Activated CD8-positive, alpha-beta memory T cell treated with anti-CD3 and anti-CD28 coated beads, Interleukin-2, amount 50 U/mL, for 4 hours (primary cell): ENCODE measurements at places on chromosomes 6 and 20.

GRCh38 chr20:43448748-43449535 lies 8.8 kb upstream of the SRSF6 start:
- DNase-seq, result peak; percentile 46

DNA sequence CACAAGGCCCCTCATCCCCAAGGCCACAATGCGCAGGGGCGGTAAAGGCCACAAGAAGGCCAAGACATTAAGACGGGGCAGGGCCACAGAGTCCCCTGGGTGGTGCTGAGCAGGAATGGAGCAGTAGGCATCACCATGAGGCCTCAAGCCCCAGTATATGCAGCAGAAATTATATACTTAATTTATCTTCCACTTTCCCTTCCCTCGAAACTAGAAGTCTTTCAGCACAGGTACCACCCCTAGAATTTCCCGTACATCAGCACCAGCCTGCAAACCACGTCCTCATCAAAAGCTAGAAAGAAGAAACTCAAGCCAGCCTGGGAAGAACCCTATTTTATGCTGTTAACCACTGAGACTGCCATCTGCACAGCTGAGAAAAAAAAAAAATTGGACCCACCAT lies 89.4 kb downstream of the PLG start:
- DNase-seq, result no peak

GRCh38 chr20:36196676-36197075 lies 39.6 kb upstream of the AAR2 start:
- DNase-seq, result no peak

- no peak for DNase-seq
These were observed 2.1 kb upstream of the OSBPL2 start for GRCh38 chr20:62236200-62236599.

GRCh38 chr20:45626540-45626939 lies 3.0 kb upstream of the WFDC10A start:
- DNase-seq, result no peak

GRCh38 chr6:802701-803100 lies 109.8 kb upstream of the EXOC2 start:
- DNase-seq, result no peak

GRCh38 chr20:50911716-50912115 lies 19.5 kb downstream of the ADNP start:
- no peak for DNase-seq

DNA sequence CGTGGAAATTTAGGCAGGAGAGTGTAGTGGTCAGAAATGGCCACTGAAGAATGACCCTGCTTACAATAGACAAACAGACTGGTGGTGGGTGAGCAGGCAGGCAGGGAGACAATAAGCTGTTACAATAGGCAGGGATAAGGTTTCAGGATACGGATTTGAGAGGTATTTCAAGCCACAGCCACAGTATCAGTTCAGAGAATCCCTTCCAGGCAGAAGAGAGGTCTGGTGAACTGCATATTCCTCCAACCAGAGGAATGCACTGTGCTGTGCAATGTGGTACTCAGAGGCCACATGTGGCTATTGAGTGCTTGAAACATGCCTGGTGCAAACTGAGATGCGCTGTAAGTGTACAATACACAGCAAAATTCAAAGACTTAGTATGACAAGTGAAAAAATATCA lies 20.6 kb downstream of the RMND1 start:
- no peak for DNase-seq

DNA sequence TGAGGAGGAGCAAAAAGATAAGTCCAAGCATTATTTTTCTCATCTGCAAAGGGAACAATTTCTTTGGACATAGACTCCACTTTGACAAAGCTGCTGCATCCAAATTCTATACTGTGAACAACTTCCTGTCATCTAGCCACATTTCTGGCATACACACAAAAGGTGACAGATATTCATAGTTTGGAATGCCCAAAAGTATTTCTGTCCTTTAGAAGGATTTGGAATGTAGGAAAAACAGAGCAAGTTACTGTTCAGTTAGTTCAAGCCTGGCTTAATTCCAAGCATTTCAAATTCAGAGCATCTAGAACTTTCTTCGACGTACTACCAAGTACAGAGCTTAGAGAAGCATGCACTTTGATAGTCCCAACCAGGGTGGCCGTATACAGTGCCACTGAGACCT lies 134.0 kb downstream of the PDE7B start:
- DNase-seq, result no peak

- no peak for DNase-seq
These were observed 96.4 kb downstream of the PLCB4 start for GRCh38 chr20:9165261-9165660.

- DNase-seq, result no peak
These were observed 12.2 kb upstream of the LAMA2 start for GRCh38 chr6:128870746-128871145.

DNA sequence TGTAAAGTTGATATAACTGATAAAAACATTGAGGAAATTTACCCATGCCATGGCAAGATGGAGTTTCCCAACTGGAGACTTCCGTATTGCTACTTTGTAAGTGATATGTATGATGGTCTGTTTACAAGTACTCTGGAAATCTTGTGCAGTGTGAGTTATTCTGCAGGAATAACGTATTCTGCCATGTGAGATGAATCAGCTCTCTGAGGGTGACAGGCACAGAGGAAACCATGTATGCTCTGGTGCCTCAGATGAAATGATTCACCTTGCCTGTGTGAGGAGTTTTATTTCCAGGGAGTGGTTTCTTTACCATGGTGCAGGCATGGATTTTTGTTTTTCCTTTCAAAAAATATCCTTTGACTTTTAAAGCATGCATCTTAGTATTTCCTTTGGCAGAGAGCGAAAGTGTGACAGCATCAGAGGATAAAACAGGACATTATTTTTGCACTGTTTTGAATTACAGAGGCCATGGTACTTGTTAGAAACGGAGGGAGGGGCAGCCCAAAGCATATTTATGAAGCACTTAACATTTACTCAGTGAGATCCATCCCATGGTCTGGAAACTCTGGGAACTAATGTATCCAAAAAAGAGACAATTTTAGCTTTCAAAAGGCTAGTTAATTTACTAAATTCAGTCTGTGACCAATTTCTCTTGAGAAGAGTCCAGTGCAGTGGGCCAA lies 36.0 kb upstream of the MTRF1L start:
- no peak for DNase-seq

GRCh38 chr20:31678389-31679356 lies 41.0 kb downstream of the COX4I2 start:
- DNase-seq, result no peak

- no peak for DNase-seq
These were observed 500.1 kb upstream of the ID4 start for GRCh38 chr6:19337101-19337500.

DNA sequence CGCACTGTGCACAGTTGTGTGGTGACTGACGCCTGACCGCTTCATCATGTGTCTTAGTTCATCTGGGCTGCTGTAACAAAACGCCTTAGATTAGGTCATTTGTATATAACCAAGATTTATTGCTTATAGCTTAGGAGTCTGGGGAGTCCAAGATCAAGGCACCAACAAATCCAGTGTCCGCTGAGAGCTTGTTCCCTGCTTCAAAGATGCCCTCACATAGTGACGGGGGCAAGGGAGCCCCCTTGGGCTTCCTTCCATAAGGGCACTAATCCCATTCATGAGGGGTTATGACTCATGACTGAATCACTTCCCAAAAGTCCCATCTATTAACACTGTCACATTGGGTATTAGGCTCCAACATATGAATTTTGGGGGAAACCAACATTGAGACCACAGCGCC lies 34.6 kb downstream of the CYP24A1 start:
- DNase-seq, result no peak

GRCh38 chr6:84467296-84467695 lies 239.9 kb upstream of the CEP162 start:
- no peak for DNase-seq

DNA sequence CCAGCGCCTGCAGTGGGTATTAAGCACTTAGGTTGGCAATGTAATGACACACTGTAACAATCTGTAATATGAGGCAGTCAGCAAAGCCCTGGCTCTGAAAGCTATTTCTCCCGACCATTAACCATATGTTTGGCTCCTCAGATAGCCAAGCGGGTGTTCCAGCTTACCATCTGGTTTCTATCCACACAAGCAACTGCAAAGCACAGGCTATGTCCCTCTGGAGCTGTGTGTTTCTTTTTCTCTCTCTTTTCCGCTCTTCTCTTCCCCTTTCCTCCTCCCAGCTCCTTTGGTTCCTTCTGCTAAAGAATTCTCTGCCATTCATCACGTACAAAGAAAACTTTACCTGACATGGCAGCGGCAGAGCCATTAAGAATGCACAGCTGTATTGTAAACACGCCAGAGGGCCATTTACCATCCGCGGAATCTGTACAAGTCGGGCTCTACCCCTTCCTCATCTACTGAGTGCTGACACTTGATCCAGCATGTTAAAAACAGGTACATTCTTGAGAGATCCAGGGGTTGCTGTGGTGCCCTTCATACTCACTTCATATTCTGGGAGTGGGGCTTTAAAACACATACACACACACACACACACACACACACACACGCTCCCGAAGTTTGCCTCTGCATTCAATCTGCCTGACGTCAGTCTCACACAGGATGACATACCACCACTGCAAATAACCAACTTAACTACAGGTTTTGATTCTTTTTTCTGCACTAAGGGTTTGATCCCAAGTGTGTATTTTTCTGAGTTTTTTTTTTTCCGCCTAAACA lies 77.2 kb downstream of the BACH2 start:
- no peak for DNase-seq

GRCh38 chr6:9540534-9541126 lies 874.2 kb downstream of the TFAP2A start:
- no peak for DNase-seq

DNA sequence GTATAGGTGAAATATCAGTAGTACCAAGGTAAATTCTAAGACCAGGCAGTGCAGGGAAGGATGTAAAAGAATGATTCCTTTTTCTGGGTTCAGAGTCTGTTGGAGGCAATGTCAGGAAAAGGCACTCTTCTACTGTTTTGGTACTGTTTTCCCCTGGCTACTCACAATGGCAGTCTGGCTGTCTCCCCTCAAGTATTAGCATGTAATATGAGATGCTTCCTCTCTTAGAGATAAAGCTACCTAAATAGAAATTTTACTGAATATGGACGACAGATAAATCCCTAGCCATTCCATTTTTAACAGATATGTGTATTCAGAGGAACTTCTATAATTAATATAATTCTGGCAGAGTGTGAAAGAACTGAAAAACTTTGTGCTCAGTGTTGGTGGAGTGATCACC lies 3.5 kb downstream of the RNF8 start:
- no peak for DNase-seq

DNA sequence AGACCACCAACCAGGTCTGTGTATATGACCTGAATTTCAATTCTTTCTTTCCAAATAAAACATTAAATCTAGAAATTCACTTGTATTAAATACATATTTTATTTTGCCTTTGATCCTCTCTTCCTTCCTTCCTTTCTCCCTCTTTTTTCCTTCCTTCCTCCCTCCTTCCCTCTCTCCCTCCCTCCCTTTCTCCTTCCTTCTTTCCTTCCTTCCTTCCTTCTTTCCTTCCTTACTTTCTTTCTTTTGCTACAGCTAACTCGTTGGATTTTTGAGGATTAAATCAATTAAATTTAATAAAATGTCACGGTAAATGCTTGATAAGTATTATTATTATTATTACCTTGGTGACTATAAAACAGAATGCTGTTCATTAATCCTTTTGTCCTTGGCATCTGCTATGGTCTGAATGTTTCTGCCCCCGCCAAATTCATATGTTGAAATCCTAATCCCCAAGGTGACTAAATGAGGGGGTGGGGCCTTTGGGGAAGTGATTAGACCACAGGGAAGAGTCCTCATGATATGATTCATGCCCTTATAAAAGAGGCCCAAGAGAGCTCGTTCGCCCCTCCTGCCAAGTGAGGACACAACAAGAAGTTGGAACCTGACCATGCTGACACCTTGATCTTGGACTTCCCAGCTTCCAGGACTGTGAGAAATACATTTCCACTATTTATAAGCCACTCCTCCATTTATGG lies 67.6 kb upstream of the BTBD3 start:
- DNase-seq, result no peak

GRCh38 chr20:44203161-44203560 lies 7.4 kb downstream of the OSER1 start:
- no peak for DNase-seq

DNA sequence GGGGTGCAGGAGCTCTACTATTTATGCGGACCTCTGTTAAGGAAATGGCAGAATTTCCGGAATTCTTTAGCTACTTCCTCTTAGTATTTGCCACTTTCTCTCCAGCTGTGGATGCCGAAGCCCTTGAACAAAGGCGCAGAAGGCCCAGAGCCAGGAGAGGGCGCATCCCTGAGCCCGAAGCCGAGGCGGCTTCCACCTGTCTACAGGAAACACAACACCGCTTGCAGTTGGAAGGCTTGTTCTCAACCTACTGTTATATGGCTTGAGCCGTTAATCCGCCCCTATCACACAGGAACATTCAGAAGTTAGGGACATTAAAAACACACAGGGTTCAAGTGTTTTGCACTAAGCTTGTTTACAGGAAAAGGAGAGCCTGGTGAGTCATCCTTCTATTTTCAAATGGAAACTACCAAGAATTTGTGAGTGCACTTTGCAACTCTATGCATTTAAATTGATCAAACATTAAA lies 417.1 kb downstream of the BCKDHB start:
- DNase-seq, result no peak

DNA sequence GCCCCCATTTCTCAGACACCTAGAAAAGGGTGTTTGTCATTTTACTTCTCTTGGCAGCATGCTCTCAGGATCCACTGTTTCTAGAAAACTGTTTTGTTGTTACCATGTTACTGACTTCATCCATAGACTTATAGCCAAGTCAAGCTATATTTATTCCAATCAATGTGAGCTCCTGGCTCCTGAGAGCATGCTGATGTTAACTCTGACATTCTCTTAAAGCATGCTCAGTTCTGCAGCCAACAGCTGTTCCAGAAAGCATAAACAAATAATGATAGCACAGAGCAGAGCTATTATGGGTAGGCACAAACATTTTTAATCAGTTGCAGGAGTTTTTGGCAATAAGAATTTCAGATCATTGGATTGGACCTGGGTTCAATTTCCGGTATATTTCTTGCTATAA lies 92.4 kb upstream of the CEP85L start:
- no peak for DNase-seq

DNA sequence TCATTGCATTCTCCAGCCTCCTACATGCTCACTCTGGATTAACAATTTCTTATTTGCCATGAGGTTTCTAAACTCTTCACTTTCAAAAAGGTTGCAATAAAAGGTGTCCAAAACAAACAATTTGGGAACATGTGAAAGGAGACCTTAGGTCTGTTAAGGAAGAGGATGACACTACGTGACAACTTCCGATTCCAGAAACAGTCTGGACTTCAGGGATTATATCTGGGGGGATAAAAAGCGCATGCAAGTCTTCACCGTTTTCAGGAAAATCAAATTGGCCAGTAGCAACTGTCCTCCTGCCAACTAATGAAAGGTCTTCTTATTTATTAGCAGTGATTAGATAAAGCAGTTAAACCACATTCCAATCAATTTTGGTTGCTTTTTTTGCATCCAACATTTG lies 1.8 kb downstream of the ZDHHC14 start:
- DNase-seq, result no peak

DNA sequence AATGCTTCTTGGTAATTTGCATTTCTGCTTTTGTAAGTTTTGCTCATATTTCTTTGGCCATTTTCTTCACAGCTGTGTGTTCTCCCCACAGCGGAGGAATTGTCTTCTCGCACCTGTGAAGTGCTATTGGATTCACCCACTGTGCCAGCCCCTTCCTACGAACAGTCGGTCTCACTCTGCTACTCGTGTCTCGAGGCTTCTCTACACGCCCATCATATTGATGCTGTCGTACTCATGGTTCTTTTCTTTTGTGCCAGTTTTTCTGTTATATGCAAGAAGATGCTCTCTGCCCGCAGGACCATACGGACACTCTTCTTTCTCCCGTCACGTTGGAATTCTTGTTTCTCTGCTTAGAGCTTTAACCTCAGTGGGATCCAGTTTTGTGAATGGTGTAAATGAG lies 200.3 kb downstream of the DLL1 start:
- no peak for DNase-seq

GRCh38 chr6:158849899-158850806 lies 31.0 kb upstream of the EZR start:
- peak; percentile 51 for DNase-seq
